ENCODE measurements at places on chromosomes 2 and 18.

- H3K4me1 ChIP-seq = no peaks in the 10 kb centered on the region
- H3K4me3 ChIP-seq = no peak overlapping the region
- no peaks in the 10 kb centered on the region for H3K36me3 ChIP-seq
- no peak for DNase-seq
These were observed 473.6 kb upstream of the NRXN1 start for GRCh38 chr2:51505533-51505932.

GRCh38 chr2:43276962-43277391 is 50.6 kb upstream of the ZFP36L2 start:
- no peak for DNase-seq
- peak overlapping the region; percentile 51 for H3K27ac ChIP-seq
- H3K27me3 ChIP-seq = no peaks in the 10 kb centered on the region
- H3K4me3 ChIP-seq = no peak overlapping the region

DNA sequence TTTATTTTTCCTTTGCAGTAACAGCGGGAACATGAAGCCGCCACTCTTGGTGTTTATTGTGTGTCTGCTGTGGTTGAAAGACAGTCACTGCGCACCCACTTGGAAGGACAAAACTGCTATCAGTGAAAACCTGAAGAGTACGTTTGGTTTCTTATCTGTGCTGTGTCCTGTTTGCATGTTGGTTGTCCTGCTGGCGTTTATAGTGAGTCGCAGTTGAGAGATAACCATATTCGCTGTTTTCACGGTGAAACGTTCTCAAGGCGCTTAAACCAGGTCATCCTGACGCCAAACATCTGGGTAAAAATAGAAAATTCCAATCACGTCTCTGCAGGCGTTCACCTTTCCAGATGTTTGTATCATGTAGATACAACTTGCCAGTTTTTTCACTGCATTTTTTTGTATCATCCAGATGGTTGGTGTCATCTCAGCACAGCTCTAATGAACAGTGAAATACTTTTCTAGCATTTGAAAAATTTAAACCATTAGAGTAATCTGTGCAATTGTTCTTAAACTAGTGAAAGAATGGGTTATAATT is 21.2 kb downstream of the CLUL1 start:
- no peaks in the 10 kb centered on the region for H3K36me3 ChIP-seq
- no peak for DNase-seq
- no peak overlapping the region for H3K27ac ChIP-seq

DNA sequence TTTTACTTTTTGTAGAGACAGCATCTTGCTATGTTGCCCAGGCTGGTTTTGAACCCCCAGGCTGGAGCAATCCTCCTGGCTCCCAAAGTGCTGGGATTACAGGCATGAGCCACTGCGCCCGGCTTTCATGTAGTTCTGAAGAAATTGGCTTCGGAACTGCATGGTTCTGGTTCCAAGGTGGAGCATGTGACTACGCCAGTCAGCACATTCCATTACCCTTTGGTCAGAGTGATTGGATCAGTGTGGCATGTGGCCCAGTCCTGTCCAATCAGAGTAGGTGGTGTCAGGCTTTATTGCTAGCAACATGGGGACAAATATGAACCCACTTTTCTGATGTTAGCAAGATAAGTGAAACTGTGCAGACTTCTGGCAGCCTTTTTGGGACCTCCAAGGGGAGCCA is 16.3 kb upstream of the ATOH8 start:
- H3K36me3 ChIP-seq = no peaks in the 10 kb centered on the region
- peak overlapping the region; percentile 58 for H3K27ac ChIP-seq

DNA sequence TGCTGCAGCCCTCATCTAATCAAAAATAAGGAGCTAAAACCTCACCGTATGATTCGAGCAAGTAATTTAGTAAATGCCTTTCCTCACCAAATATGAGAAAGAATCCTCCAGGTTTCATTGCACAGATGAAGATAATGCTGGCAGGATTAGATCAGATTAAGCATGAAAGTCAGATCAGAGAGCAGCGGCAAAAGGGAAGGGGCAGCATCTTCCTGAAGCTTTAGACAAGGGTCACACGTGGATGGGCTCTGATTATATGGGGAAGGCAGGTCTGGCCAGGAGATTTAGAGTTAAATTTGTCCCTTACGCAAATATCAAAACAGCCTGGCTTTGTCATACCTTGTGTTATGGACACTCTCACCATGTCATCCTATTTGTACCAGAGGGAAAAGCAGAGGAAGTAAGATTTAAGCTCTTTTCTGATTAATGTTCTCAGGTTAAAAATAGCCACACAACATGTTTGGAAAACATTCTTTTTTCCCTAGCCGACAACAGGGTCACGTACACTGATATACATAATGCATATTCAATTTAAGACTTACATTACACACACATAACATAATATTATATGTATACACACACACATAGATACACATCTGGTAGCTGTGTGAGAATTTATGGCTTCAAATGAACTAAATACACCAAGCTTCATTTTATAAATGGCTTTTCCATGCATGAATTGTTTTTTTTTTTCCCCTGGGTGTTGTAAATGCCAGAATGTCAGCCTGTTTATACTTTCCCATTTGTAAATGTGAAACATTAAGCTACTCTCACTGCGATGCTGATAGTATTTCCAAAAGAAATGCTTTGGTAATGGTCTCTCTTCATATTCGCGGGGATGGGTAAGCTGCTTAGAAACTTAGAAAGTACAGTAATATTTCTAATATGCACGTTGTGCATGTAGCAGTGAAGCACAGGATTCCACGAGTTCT is 196.3 kb upstream of the SIX3 start:
- H3K4me1 ChIP-seq = peaks cover 1% of the 10 kb centered on the region
- no peak overlapping the region for H3K27ac ChIP-seq
- no peaks in the 10 kb centered on the region for H3K27me3 ChIP-seq
- no peak for DNase-seq

DNA sequence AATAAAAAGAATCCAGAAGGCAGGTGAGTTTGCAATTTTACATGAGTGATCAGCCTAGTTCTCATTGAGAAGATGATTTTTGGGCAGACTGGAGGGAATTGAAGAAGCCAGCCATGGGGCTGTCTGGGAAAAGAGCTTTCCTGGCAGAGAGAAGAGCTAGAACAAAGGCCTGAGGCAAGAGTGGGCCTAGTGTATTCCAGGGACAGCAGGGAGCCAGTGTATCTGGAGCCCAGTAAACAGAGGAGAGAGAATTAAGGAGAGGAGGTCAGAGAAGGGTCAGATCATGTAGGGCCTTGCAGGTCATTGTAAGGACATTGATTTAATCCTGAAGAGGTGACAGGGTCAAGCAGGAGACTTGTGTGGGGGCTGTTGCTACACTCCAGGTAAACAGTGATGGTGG is 195.8 kb downstream of the SATB2 start:
- H3K4me1 ChIP-seq = no peaks in the 10 kb centered on the region
- no peak overlapping the region for H3K4me3 ChIP-seq
- H3K27me3 ChIP-seq = no peaks in the 10 kb centered on the region
- no peaks in the 10 kb centered on the region for H3K36me3 ChIP-seq
- DNase-seq = no peak

DNA sequence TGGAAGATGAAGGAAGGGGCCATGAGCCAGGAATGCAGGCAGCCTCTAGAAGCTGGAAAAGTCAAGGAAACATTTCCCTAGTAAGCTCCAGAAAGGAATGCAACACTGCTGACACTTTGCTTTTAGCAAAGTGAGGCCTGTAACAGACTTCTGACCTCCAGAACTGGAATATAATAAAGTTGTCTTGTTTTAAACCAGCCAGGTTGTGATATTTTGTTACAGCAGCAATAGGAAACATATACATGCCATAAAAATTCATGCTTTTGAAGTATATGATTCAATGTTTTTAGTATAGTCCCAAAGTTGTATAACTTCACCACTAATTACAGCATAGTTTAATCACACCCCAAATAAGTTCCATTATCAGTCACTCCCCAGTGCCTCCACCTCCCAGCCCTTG is 15.2 kb upstream of the ZNF396 start:
- H3K36me3 ChIP-seq = no peaks in the 10 kb centered on the region
- no peak overlapping the region for H3K27ac ChIP-seq
- no peak for DNase-seq
- no peaks in the 10 kb centered on the region for H3K27me3 ChIP-seq

- no peak overlapping the region for H3K27ac ChIP-seq
- H3K36me3 ChIP-seq = no peaks in the 10 kb centered on the region
- peaks cover 2% of the 10 kb centered on the region for H3K4me1 ChIP-seq
- no peaks in the 10 kb centered on the region for H3K27me3 ChIP-seq
- no peak for DNase-seq
- H3K4me3 ChIP-seq = no peak overlapping the region
These were observed 310.8 kb upstream of the TFPI start for GRCh38 chr2:187865025-187865424.

DNA sequence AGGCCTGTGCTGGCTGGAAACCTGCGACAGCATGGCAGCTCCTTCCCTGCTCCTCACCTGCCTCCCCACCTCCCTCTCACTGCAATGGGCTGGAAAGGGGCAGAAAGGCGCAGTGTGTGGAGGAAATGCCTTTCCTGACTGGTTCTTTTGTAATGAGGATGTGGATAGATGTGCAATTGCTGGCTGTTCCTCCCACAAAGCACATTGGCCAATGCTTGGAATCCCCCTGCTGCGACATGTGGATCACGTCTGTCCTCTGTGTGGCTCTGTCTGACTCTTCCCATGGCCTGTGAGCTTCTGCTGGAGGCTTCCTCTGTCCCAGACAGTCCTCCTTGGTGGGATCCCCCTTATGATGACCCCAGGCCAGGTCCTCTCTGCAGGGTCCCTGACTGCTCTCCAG is 172.5 kb downstream of the NCK2 start:
- H3K36me3 ChIP-seq = no peaks in the 10 kb centered on the region
- no peak for DNase-seq
- H3K27me3 ChIP-seq = no peaks in the 10 kb centered on the region
- no peak overlapping the region for H3K27ac ChIP-seq
- no peak overlapping the region for H3K4me3 ChIP-seq

DNA sequence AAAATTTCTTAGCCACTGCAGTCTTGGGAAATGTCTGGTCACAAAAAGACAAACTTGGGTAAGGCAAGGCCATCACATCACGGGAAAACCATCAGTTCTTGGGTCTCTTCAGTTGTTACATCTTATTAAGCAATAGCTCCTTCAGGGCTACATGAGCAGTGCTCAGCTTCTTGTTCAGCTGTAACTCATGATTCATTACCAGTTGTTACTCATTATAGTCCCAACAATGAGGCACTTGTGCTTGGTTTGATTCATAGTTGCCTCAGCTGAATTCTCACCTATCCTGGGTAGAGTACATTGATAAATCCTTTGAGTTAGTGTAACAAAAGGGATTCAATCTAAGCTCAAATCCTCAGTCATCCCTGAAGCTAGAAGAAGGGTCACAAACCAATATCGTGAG is 102.4 kb upstream of the DCC start:
- DNase-seq = no peak
- H3K4me1 ChIP-seq = no peaks in the 10 kb centered on the region
- H3K27ac ChIP-seq = no peak overlapping the region
- no peaks in the 10 kb centered on the region for H3K27me3 ChIP-seq

DNA sequence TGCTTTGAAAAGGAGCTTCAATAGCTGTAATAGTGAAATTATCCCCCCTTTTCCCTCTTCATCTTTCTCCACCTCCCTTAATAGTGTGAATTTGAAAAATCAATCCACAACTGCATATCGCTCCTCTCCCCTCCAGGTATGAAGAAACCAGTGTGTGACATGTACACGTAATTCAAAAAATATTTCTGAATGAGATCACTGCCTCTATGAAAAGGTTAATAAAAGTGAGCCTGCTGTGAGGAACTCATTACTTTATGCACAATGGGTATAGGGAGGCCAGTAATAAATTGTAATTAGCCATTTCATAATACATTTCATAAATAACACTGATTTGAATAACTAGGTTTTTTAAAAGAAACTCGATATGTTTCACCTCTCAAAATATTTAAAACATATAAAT is 209.0 kb upstream of the KYNU start:
- no peaks in the 10 kb centered on the region for H3K36me3 ChIP-seq
- no peaks in the 10 kb centered on the region for H3K27me3 ChIP-seq
- no peak overlapping the region for H3K4me3 ChIP-seq
- no peak overlapping the region for H3K27ac ChIP-seq

DNA sequence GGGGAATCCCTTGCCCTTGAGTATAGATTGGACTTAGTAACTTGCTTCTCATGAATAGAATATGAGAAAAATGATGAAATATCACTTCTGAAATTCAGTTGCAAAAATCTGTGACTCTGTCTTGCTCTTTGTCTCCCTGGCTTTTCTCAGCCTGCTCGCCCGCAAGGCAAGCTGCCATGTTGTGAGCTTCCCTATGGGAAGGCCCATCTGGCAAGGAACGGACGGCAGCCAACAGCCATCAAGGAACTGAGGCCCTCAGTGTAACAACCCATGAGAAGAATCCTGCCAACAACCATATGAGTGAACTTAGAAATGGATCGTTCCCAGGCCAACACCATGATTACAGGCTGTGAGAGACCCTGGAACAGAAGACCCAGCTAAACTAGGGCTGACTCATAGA is 58.4 kb upstream of the PGAP1 start:
- no peaks in the 10 kb centered on the region for H3K27me3 ChIP-seq
- no peak overlapping the region for H3K27ac ChIP-seq
- no peaks in the 10 kb centered on the region for H3K36me3 ChIP-seq

GRCh38 chr2:23387845-23388244 is 2.9 kb downstream of the KLHL29 start:
- no peak overlapping the region for H3K4me3 ChIP-seq
- no peaks in the 10 kb centered on the region for H3K27me3 ChIP-seq
- H3K27ac ChIP-seq = no peak overlapping the region
- no peak for DNase-seq
- no peaks in the 10 kb centered on the region for H3K4me1 ChIP-seq

DNA sequence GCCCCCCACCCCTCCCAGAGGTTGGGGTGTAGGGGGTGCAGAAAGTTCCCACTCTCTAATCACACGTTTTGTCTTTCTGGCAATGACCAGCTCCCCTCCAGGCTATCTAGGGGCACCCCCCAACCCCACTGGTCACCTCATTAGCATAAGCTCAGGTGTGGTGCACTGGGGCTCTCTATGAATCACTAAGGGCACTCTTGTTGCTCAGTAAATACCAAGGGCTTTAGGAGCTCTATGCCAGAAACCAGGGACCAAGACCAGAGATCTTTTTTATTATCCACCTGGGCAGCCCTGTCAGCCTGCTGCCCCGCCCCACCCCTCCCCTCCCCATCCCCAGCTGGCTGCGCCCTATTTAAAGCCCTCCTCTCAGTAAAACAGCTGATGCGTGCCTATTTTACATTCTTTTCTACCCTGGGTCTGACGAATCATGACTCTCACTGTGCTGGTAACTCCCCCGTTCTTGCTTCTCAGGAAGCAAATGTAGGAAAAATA is 24.3 kb downstream of the NCK2 start:
- no peak overlapping the region for H3K27ac ChIP-seq
- H3K4me3 ChIP-seq = no peak overlapping the region
- H3K4me1 ChIP-seq = peaks cover 14% of the 10 kb centered on the region
- no peaks in the 10 kb centered on the region for H3K27me3 ChIP-seq
- DNase-seq = no peak

DNA sequence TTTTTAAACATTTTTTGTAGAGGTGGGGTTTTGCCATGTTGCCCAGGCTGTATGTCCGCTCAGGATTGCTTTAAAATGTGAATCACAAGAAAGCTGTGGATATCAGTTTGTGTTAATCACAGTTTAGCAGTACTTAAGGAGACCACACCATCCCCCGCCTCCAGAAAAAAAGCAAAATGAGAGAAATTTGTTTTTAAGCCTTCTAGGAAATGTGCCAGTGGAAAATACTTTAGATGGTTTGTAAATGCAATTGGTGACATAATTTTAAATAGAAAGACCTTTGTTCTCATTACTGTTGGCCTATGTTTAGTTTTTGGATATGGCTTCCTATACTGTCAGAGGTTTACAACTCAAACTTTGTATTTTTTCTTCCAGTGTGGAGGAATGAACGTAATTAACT is 27.0 kb downstream of the GCA start:
- no peaks in the 10 kb centered on the region for H3K4me1 ChIP-seq
- DNase-seq = no peak
- no peak overlapping the region for H3K4me3 ChIP-seq
- H3K36me3 ChIP-seq = no peaks in the 10 kb centered on the region
- H3K27me3 ChIP-seq = no peaks in the 10 kb centered on the region
